ENCODE measurements at places on chromosomes 2 and 18.

DNA sequence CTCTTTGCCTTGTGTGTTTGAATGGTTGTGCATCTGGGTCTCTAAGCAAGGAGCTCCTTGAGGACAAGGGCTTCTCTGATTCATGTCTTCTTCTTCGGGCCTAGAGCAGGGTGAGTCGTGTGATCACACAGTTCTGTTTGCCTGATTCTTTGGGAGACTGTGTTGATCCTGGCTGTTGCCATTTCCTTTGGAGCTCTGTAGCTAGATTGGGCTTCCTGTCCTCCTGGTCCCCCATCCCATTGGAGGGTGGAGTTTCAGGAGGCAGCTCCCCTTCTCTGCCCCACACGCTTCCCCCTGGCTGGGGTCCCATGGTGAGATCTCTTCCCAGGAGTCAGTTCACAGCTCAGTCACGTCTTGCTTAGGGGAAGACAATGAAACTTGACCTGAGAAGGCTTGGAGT is 92.8 kb downstream of the TRIB2 start:
- DNase-seq, result no peak

DNA sequence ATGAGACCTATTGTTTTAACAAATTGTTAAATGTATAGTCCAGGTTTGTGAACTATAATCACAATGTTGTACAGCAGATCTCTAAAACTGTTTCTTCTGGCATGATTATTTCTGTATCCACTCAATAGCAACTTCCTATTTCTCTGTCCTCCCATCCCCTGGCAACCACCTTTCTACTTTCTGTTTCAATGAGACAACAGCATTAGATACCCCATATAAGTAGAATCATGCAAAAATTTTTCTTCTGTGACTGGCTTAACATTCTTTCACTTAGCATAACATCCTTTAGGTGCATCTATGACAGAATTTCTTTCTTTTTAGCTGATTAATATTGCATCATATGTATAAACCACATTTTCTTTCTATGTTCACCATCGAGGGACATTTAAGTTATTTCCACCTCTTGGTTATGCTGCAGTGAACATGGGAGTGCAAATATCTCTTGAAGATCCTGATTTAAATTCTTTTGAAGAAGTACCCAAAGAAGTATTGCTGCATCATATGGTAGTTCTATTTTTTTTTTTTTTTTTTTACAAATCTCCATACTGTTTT is 713.5 kb downstream of the LRP1B start:
- DNase-seq, result no peak

DNA sequence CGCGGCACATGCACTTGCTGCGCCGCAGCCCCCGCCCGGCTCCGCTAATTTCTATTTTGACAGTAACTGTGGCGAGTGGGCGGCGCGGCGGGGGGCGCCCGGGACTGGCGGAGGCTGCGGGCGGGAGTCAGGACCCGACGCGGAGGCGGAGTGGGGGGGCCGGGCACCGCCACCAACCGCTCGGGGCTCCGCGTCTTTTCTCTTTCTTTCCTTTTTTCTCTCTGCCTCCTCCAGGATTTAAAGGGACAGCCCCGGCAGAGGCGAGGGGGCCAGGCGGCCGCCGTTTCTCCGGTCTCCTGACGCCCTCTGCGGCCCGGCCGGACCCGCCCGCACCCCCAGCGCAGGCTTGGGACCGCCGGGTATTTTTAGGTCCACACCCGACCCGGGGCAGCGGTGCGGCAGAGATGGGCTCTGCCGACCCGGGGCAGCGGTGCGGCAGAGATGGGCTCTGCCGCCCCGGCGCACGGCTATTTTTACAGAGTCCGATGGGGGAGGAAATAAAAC is 460 bp upstream of the ZBTB7C start:
- DNase-seq, result no peak

GRCh38 chr2:148721991-148722777 is 77.6 kb downstream of the EPC2 start:
- no peak for DNase-seq

GRCh38 chr2:101341901-101342624 is 33.6 kb upstream of the RNF149 start:
- peak; percentile 77 for DNase-seq

DNA sequence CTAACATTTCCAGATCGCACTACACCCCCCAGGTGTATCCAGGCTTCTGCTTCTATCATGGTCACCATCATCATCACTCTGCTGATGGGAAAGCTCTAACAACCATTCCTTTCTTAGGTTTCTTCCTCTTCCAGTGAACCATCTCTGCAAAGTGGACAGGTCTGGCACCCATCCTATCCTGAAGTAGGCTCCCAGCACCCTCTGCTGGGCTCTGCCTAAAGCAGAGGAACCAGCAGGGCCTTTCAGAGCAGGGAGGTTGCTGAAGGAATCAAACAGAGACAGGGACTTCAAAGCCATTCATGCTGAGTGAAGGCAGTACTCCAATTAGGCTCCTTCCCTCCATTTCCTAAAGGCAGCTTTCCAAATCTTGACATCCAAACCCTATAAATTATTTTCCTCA is 27.2 kb upstream of the SATB2 start:
- DNase-seq, result no peak

DNA sequence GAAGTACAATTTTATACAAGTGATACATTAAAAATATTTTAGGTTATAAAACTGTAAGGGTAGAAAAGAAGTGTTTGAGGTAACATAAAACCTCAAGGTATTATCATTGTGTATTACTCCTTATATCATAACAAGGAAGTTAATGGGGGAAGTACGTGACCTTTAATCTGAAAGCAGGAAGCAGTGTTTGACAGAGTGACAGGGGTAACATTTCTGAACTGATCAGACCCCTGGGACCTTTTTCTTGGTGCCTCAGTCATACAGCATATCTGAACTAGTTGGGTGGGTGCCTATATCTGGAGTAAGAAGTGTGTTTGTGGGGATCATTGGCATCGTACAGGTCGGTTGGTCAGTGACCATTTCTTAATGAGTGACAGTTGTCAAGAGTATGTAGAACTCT is 43.0 kb downstream of the MALT1 start:
- DNase-seq, result no peak

DNA sequence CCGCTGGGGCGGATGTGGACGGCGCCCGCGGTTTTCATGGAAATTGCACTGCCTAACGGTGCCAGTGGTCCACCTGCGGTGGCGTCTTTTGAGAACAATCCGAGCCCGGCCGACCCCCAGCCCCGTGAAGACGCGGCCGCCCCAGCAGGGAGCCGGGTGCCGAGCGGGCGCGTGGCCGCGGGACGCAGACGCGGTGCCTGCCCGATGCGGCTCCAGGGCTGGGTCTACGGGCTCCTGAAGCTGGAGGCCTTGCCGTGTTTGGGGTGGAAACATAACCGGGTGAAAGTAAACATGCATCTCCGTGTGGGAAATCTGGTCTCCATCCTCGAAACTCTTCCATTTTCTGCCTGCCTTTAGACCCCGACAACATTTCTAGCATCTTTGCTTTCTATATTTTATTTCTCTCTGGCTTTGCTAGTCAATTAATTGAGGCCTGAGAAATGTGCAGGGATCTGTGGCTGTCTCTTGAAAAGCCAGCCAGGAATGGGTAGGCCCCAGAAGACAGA is 572 bp downstream of the INPP4A start:
- DNase-seq, result no peak

- DNase-seq, result no peak
Observed at GRCh38 chr18:57164401-57164800, 17.5 kb downstream of the BOD1L2 start.

- DNase-seq, result no peak
Observed at GRCh38 chr2:63699549-63699839, 110.7 kb downstream of the MDH1 start.
